Stomach (tissue), 19 donors: ENCODE measurements at places on chromosomes 11 and 22. TPM values are rescaled to one million over a fixed set of nuclear protein-coding genes. Genes with fewer than 3 reads are reported as not detected.

DNA sequence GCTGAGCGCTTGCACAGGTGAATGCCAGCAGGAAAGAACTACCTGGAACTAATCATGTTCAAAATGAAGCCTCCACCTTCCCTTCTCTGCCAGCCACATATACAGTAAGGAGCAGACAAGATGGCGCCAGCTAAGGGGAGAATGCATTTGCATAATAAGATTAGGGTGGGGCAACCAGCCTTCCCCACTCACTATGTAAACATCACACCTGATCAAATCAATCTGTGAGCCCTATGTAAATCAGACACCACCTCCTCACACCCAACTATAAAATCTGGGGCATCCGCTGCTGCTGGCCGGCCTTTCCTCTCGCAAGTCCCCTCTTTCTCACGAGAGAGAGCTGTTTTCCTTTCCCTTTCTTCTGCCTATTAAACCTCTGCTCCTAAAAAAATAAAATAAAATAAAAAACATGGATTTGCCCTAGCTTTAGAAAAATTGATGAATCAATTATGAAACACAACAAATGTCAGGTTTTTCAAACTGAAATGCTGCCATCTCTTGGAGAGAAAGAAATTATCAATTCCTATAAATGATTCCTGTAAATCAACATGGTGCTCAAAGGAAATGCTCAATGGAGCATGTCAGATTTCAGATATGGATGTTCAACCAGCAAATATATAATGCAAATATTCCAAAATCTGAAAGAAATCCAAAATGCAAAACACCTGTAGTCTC is 108.9 kb downstream of the SGSM3 start:
- DNase-seq = no peak

DNA sequence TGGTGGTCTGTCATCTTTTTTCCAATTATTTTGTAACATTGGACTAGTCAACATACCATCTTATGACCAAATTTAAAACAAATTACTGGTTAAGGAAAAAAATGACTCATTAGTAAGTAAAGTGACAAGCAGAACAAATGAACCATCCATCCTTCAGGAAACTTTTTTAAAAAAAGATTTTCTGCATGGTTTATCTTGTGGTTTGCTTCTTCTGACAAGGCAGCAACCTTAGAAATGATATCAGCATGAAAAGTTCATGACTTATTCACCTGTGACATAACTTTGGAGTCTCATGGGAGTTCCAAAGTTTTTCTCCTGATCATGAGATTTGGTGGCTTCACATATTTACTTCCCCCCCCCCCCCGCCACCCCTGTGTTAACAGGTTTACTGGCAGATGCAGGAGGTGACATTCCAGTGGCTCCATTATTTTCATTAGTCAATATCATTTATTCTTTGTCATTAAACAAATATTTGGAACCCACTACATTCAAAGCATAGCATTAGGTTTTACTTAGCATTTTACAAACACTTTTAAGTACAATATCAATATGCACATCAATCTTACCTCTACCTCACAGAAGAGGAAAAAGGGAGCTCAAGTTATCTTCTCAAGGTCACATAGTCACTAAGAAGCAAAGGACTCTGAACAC is 40.7 kb downstream of the DCUN1D5 start:
- no peak for DNase-seq

CHADL gene
- total RNA-seq = 9.3 TPM

BCR gene
- total RNA-seq = 70.1 TPM
